ENCODE measurements at places on chromosomes 3 and 15.

DNA sequence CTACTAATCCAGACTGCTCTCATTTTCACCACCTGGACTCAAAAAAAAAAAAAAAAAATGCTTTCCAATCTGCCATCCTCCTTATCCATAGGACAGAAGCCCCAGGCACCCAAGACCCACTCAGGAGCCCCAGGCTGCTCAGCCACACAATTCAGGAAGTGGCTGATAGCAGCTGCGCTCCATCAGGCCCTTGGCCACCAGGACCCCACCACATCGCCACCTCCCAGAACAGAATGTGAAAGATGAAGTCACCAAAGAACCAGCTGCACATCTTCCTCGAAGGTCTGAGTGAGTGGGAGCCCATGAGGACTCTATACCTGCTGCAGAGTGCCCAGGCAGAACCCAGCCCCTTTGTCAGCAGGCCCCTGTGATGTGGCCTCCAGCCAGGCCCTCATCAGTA, 19.5 kb downstream of the POC1A start:
- peak; percentile 16 for DNase-seq

DNA sequence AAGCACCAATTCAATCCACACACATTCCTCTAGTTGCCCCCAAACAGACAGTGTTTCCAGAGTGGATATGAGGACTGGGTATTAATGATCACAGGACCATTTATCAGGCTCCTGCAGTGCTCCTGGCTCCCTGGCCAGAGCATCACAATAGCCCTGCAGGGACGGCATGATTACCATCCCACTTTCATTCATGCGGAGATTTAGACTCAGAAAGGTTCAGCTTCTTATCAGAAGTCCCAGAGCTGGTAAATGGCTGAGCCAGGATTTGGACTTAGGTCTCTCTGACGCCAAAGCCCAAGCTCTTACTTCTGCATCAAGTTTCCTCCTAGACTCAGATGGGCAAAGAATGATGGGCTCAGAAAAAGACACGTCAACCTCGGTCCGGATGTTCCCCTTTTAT, 2.9 kb upstream of the EPHB3 start:
- no peak for DNase-seq

DNA sequence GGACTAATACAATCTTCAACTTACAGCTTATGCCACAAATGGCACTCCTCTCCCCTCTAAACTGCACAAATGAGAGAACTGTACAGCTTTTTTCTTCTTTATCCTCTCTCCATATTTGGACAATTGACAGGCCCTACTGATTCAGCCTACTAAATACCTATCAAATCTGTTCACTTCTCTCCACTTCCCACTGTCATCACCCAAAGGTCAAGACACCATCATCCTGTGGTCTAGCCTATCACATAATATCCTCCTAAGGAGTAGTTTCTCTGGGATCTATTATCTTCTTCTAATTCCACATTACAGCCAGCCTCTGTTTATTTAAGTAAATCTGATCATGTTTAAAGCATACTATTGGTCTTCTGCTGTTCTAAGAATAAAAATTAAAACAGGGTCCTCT, 33.0 kb upstream of the SLC12A8 start:
- DNase-seq: no peak

DNA sequence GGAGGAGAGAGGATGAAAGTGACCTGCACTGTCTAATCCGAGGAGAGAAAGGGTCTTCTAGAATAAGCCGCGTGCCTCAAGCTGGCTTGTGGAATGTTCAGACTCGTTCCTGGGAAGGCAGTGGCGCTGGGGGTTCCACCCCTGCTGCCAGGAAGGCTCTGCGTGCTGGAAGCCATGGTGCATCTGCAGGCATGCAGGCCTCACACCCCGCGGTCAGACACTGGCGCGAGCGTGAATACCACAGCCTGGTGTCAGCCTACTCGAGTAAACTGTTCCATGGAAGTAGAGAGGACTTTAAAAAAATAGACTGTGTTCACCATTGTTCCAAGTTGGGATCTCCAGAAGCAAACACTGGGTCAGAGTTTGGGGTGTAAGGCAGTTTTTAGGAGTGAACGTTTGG, 25.9 kb upstream of the GABRG3 start:
- DNase-seq: no peak

DNA sequence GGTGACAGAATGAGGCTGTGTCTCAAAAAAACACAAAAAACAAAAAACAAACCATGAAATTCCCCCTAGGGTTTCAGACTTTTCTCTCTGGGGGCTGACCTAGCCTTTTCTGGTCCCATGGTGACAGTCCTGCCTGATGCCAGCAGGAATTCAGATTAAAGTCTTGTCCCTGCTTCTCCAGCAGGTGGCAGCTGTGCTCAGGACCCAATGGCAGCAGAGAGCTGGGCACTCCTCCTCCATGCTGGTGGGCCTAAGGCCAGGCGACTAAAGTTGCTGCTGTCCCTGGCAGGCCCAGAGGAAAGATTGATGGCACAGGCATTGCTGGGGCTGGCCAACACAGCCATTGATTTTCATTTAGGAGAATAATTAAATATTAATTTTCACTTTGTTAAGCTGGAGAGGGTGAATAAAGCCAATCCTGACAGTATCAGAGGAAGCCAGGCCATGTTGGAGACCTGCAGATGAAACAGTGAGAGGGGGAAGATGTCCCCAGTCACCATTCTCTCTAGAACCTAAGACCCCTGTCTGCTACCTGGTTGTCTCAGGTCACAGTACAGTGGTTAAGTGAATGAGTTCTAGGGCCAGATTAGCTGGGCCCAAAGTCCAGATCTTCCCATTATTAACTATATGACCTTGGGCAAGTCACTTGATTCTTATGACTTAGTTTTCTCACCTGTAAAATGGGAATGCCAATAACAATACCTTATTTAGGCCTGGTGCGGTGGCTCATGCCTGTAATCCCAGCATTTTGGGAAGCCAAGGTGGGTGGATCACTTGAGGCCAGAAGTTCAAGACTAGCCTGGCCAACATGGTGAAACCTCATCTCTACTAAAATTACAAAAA, 7.1 kb downstream of the CELF6 start:
- peak; percentile 63 for DNase-seq

DNA sequence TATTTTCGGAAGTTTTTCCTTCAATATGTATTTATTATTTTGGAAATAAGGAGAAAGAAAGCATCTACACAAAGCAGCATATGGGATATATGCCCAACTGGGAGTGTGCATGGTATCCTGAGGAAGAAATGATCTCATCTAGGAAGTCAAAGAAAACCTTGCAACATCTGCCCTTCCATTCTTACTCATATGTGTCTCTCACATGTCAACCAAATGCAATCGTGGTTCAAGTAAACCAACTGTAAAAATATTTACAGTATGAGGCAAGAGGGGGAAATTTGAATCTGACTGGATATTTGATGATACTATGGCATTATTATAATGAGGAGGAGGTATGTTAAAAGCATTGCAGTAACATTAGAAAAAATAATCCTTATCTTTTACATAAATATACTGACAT, 3.2 kb upstream of the SCG3 start:
- DNase-seq: no peak

DNA sequence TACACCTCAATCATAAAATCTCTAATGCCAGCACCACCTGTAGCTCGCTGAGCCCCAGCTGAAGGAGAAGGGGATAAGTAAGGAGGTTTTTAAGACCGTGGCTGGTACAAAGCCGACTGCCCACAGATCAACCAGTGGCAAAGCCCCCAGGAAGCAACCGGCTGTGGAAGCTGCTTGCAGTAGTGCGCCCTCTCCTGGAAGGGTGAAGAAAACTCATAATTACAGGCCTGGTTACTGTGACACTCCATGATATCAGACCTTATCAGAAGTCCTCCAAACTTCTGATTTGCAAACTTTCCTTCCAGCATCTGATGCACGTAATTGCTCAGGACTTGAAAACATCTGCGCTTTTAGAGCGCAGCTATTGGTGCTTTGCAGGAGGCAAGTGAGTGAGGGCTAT, 63.1 kb upstream of the MCTP2 start:
- DNase-seq: no peak

GRCh38 chr3:58666683-58667082, at the start of gene FAM3D:
FAM3D (minus strand) TSS chr3:58666774; CDS start chr3:58655563, 11,211 bp downstream.
- no peak for DNase-seq

- no peak for DNase-seq
Observed at GRCh38 chr15:34944936-34945335, 24.6 kb downstream of the AQR start.

- DNase-seq: no peak
Observed at GRCh38 chr3:101873619-101874018, 24.3 kb downstream of the NFKBIZ start.

- no peak for DNase-seq
Observed at GRCh38 chr3:182787302-182788036, 5.8 kb upstream of the ATP11B start.

DNA sequence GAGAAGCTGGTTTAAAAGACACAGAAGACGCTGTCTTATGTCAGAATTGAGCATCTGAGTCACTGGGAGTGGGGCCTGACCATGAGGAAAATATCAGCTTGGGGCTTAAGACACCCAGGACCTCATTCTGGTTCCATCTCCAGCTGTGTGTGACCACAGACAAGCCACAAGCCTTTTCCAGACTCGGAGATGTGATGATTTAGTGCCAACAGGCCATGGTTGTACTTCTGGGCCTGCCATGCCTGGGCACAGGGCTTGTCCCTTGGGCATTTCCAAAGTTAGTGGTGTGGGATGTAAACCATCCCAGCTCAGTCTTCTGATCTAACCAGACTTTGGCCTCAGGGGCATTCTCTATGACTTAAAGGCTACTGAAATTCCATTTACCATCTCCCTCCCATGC, 269.8 kb downstream of the RYR3 start:
- DNase-seq: no peak

GRCh38 chr15:40150163-40150925, 10.5 kb upstream of the BUB1B start:
- no peak for DNase-seq

GRCh38 chr15:78565951-78566774, 843 bp downstream of the CHRNA5 start:
- no peak for DNase-seq

- no peak for DNase-seq
Observed at GRCh38 chr3:177552051-177552450, 354.8 kb upstream of the TBL1XR1 start.

GRCh38 chr3:135412475-135412874, 553.1 kb upstream of the PPP2R3A start:
- DNase-seq: no peak

- no peak for DNase-seq
Observed at GRCh38 chr3:21654241-21654640, 96.8 kb downstream of the ZNF385D start.

DNA sequence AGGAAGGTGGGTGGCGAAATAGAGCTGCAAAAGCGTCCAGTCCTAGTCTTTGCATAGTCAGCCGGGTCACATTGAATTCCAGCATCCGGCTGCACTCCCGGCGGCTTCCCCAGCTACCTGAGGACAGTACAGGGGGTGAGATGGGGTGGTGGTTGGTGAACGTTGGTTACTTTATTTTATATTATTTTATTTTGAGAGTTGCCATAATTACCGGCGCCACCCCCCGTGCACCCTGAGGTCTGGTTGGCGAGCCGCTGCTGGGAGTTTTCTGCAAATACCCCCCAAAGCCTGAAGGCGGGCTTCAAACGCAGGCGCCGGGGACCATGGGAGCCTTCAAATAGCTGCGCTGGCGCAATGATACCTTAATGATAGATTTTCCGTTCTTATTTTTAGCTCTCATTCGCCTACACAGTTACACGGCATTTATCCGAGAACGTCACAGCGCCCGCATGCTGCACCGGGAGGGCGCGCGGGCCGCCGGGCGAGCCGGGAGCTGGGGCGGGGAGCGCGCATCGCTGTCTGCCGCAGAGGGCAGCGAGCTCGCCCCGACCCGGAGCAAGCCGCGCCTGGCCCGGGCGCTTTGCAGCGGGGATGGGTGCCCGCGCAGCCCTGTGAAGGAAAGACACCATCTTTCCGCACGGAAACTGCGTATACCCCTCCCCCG, 756 bp upstream of the RASGRF1 start:
- DNase-seq: no peak

DNA sequence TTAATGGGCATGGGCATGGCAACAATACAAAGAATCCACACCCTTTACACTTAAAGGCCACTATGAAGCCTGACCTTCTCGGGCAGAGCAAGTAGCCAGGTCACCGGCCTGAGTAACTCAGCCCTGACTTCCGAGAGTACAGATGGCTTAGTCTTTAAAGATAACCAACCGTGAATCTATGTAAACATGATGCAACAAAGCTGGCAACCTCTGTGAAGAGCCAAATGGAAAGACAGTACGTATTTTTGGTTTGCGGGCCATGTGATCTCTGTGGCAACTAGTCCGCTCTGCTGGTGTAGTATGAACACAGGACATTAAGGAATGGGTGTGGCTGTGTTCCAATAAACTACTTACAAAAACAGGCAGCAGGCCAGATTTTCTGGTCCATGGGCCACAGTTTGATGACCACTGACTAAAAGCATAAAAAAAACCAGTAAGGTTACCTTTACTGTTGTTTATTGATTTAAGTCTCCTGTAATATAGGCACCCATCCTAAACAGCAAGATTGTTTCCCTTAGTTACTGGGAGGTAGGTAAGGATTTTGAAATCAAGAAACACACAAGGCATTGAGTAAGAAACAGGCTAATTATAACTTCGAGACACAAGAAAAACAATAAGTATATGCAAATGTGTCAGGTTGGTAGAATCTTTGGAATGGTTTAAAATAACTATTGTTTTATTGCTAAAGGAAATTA, 14.5 kb downstream of the RIOX2 start:
- DNase-seq: no peak

DNA sequence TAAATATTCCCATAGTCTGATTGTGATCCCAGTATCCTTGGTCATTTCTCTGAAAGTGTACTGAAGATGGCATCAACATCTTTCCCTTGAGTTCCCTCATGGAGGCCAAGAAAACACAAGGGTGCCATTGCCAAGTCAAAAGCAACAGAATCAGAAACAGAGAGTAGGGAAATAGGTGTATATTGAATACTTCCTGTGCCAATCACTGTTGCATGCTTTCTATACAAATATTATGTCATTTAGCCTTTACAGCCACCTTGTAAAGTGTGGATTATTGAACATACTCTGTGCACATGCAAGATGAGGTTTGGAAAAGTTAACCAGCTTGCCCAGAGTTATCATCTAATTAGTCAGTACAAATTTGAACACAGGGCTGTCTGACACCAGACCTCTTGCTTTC, 117.9 kb downstream of the MAP2K5 start:
- no peak for DNase-seq

Data from DND-41 (cell line).